ENCODE measurements at places on chromosomes 4 and X.

DNA sequence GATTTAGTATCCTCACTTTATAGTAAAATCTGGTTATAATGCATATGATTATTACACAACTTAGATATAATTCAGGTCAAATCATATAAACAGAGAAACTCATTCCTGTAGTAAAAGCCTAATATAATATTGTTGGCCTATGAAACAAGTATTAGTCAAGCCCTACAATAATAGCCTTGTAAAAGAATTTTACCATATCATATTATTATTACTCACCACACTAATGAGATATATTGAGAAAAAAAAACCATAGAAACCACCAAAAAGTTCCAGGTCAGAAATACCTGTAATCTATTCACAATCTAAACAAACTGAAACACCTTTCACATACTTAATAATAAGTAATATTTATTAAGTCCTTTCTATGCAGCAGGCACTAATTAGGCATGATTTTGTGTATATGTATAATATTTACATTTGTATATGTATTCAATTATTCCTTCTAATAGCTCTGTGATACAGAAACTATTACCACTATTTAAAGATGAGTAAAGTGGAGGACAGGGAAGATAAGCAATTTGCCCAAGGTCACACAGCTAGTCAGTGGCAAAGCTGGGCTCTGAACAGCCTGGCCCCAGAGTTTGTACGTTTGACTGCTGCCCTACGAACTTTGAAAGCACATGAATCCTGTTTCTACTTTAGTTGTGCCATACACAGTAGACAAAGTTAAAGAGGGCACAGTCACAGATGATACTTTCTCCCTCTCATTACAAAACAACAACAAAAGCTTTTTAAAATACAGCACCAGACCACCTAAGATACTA, 9.0 kb downstream of the ZNF827 start:
- no peak for DNase-seq

DNA sequence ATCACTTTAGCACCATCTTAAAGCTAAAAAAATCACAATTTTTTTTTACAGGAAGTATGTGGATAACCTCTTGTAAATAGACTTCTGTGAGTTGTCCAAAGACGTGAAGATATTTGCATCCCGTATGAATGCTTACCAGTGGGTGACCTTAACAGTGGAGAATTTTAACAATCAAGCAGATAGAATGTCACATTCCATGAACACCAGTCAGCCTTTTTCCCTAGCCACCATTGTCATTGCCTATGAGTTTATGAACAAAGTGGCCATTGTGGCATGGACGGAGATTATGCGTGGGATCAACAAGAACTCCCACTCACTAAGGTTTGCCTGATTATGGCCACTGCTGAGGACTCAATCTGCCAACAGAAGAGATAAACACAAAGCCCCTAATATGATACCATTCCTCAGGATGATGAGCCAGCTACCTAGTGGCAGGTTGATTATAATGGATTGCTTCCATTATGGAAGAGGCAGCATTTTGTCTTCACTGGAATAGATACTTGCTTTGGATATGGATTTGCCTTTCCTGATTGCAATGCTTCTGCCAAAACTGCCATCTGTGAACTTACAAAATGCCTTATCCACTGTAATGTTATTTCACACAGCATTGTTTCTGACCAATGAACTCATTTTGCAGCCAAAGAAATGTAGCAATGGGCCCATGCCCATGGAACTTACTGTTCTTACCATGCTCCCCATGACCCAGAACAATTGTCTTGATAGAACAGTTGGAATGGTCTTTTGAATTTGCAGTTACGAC, 830.9 kb upstream of the NDST4 start:
- no peak for DNase-seq

GRCh38 chrX:132668178-132668577, 179.3 kb upstream of the MBNL3 start:
- no peak for DNase-seq

GRCh38 chr4:77043507-77044136, 32.2 kb downstream of the CCNI start:
- no peak for DNase-seq

All from HFF-Myc (cell line).